Pons (tissue), 1 donor: ENCODE measurements at places on chromosomes 3 and 15.

DNA sequence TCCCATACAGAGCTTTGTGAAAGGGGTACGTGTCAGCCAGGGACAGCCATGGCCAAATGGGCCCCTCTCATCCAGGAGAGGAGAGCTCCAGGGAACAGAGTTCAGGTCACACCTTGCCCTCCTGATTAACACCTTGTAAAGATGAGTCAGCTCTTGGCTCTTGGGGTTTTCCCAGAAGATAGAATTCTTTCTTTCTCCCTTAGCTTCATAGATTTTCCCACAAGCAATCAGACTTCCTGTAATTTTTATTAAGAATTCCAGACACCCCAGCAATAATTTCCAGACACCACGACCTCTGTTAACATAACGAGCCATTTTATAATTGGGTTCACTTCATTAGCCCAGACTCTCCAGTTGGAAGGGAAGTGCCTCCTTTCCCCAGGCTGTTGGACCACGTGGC lies 86.4 kb downstream of the LRTM1 start:
- DNase-seq: no peak

DNA sequence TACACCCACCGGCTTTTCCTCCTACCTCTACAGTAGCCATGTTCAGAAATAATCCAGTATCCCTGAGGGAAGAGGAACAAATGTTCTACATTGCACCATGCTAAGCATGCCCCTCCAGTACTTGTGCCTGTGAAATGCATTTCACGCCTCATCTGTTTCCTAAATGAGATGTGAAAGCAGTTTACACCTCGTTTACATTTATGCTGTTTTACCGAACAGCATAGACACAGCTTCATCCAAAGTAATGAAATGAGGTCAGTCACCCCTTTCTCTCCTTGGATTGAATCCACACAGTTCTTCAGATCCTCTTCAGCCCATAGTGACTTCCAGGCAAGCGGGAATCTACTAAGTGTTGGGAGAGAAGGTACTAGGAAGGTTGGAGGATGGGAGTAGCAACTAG lies 514.3 kb downstream of the PDCD6IP start:
- no peak for DNase-seq

GRCh38 chr3:59808446-59808845 lies 758.6 kb upstream of the CFAP20DC start:
- DNase-seq: no peak

DNA sequence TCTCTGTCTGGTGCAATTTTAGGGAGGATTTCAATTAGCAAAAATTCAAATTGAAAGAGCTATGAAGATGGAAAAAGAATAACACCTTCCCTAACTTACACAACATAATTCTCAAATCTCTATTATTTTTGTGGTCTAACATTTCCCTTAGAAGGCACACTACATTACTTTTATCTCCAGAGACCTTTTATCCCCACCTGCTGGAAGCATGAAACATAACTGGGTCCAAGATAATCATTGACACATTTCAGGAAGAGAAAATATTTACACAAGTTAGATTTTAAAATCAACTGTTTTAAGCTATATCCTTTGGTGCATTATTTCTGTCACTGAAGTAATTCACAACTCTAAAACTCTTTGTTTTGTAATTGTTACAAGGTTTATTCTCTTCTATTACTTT lies 779.5 kb downstream of the ROBO1 start:
- peak; percentile 42 for DNase-seq

DNA sequence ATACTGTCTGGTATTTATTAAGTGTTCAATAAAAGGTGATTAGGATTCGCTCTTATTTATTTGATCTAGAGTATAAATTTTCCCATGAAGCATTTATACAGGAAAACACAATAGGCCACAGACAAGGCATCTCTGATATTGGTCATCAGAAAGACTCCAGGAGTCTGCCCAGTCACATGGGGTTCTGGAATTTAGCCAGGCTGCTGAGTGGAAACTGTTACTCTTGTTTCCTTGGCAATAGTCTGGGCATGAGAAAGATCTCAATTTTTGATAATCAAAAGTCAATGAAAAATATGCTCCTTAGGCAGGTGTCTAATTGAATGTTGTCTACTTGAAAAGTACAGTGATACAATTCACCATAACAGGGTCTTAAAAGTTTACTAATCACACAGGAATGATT lies 161.2 kb downstream of the FRMD5 start:
- DNase-seq: peak; percentile 53

DNA sequence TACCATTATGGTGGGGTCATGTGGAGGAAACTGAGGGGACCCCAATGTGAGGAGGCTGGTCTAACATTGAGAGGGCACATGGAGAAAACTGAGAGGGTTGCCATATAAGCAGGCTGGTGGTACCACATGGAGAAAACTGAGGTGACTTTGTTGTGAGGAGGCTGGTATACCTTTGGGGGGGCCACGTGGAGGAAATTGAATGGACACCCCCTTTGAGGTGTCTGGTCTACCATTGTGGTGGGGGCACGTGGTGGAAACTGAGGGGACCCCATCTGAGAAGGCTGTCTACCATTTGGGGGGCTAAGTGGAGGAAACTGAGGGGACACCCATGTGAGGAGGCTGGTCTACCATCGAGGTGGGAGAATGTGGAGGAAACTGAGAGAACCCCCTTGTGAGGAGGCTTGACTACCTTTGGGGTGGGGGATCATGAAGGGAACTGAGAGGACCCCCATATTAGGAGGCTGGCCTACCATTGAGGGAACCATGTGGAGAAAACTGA lies 163.8 kb downstream of the FBLN2 start:
- no peak for DNase-seq

DNA sequence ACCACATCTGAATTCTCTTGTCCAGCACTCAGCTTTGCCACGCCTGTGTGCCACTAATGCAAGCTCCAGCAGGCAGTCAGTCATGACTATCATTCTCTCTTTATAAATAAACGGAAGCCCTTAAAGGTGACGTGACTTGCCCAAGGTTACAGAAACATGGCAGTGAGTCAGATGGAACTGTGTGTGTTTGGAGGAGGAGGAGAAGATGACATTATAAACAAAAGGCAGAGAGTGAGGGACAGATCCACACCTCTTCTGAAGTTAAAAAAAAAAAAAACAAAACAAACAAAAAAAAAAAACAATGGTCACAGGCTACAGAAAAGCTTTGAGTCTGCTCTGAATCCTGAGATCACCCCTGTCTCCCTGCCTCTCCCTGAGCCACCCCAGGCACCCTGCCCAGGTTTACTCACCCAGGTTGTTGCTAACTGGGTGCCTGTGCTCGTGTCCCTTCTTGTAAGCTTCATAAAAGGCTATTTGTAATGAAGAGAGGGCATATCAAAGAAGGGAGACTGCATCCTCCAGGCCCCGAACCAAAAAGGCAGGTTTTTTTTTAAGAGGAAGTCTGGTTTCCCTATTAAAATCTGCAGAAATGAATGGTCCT lies 119.7 kb upstream of the PHLDB2 start:
- no peak for DNase-seq

DNA sequence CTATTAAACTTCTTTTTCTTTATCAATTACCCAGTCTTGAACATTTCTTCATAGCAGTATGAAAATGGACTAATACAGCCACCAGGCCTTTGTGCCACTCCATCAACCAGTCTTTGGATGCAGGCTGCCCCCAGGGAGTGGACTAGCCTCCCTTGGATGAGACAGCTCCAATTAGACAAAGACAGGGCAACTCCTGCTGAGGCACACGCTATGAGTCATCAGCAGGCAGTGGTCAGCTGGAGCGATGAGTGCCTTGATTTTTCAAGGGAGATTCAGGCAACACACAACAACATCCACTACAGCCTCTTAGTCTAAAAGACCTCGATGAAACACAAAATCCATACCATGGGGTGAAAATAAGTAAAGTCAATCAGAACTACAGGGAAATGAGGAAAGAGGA lies 160.1 kb downstream of the ARRDC4 start:
- DNase-seq: no peak

DNA sequence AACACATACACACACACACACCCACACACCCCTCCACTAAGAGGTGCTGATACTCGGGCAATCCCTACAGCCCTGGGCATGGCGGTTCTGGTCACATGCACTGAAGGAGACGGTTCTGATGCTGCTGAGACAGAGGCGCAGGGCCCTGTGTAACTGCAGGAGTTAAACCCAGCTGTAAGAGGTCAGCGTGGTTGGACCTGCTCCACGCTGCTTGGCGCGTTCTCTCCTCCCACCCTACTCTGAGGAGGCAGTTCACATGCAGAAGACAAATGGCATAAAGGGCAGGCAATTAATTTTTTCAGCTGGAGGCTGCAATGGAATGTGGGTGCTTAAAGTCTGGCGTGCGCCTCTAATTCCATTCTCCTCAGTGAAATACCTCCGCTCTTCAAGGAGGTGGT lies 35.2 kb downstream of the GRK7 start:
- no peak for DNase-seq

DNA sequence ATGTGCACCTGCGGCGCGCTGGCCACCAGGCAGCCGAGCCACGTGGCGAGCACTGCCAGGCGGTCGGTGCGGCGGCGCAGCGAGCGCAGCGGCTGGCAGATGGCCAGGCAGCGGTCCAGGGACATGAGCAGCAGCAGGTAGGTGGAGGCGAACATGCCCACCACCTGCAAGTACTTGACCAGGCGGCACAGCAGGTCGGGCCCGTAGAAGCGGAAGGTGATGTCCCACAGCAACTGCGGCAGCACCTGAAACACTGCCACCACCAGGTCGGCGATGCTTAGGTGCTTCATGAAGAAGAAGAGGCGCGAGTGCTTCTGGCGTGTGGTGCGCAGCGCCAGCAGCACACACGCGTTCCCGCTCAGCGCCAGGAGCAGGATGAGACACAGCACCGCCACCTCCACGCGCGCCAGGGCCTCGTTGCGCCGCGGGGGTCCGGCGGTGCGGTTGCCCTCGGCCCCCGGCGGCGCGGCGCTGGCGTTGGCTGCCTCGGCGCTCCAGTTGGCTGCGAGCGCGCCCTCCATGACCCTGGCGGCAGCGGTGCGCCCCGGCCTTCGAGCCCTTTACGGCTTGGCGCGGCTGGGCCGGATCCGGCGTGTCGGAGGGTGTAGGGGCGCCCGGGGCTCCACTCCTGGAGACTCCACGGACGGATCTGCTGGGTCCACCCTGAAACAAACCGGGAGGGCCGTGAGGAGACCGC lies 1.6 kb downstream of the OXTR start:
- no peak for DNase-seq

GRCh38 chr3:153029350-153029749 lies 132.7 kb upstream of the RAP2B start:
- no peak for DNase-seq

DNA sequence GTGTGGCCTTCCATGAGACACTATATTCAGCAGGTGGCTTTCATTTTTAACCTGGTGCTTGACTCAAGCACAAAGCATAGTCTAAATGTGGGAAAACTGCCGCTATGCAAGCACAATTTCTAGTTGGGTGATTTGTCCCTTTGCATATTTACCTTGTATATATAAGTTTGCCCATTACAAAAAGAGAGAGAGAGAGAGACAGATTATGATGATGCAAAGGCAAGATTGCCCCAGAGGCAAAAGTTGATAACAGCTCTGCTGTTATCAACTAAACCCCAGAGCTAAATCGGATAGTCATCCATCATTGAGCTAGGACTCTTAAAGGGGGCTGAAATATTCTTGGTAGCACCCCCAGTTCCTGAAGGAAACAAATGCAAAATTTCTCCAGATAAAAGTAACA lies 141.5 kb downstream of the AQP9 start:
- no peak for DNase-seq

DNA sequence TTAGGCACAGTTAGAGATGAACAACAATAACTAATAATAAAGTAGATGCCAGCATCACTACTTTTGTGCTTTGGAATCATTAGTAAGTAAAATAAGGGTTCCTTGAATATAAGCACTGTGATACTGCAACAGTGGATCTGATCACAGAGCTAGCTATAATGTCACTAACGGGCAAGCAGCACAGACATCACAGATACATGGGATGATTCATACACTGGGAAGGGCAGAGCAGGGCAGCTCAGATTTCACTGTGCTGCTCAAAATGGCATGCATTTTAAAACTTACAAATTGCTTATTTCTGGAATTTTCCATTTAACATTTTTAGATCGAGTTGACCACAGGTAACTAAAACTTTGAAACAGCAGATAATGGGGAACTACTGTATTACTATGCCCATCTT lies 476.6 kb downstream of the FHIT start:
- DNase-seq: no peak

- no peak for DNase-seq
Measured at GRCh38 chr3:168051070-168051469, 44.7 kb downstream of the GOLIM4 start.

DNA sequence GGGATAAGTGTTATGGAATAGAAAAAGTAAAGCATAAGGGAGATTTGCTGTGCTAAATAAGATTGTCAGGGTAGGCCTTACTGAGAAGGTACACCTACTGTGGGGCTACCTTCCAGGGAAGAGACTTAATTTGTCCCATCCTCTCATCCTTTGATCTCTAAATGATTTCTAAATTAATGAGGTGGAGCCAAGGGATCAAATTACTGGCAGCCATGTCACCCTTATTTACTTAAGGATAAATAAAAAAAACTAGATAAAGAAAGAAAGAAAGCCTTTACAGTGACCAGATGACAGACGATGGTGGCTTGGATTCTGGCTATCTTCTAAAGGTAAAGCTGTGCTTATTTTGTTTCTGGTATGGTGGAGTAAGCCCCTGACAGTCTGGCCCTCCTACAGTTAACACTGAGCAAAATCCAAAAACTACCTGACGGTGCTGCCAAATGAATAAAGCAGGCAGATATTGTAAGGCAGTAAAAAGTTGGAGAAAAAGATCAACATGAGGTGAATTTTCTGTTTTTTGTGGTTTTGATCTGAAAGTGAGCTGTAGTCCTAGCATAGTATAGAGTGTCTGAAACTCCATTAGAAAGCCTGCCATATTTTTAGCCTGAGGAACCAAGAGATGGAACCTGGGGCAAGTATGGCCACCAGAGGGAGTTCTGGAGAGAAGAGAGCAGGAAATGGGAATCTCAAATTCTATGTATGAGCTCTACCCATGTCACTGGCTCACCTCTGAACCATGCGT lies 285.1 kb upstream of the MANF start:
- peak; percentile 14 for DNase-seq

DNA sequence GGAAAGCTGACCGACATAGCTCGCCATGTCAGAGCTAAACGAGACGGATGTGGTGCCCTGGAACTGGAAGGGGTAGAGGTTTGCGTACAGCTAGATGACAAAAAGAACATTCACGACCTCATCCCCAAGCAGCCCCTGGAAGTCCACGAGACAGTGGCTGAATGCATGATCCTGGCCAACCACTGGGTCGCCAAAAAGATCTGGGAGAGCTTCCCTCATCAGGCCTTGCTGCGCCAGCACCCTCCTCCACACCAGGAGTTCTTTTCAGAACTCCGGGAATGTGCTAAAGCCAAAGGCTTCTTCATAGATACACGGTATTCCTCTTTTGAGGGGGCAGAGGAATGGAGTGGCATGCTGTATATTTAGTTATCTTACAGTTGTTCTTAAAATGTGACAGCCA lies 30.4 kb downstream of the TIPIN start:
- no peak for DNase-seq
